ENCODE measurements at places on chromosomes 4 and X.

DNA sequence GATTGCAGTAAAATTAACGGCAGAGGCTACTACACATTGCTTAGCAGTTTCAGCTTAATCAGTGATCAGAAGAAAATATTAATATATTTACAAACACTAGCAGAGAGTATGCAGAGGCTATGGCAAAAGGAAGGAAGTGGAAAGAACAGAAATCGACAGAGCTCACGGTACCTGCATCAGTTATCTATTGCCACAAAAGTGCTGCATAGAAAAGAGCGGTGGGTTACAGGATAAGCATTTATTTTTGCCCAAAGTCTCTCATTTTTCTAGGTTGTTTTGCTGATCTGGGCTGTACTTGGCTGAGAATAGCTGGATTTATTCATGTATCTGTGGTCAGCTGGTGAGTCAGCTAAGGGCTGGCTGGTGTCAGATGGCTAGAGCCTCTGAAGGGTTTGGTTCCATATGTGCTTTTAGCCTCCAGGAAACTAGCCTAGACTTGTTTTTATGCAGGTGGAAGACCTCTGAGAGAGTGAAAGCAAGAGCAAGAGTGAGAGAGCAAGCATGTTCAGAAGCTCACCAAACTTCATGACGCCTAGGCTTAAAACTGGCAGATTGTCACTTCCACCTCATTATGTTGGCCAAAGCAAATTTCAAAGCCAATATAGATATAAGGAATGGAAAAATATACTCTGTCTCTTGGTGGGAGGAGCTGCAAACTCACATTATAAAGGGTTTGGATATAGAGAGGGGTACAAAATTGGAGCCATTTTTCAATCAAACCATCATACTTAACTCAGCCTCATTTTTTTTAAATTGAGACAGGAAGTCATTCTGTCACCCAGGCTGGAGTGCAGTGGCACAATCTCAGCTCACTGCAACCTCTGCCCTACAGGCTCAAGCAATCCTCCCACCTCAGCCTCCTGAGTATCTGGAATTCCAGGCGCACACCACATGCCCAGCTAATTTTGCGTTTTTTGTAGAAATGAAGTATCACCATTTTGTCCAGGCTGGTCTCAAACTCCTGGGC, 153.2 kb upstream of the RPL34 start:
- DNase-seq, result no peak

DNA sequence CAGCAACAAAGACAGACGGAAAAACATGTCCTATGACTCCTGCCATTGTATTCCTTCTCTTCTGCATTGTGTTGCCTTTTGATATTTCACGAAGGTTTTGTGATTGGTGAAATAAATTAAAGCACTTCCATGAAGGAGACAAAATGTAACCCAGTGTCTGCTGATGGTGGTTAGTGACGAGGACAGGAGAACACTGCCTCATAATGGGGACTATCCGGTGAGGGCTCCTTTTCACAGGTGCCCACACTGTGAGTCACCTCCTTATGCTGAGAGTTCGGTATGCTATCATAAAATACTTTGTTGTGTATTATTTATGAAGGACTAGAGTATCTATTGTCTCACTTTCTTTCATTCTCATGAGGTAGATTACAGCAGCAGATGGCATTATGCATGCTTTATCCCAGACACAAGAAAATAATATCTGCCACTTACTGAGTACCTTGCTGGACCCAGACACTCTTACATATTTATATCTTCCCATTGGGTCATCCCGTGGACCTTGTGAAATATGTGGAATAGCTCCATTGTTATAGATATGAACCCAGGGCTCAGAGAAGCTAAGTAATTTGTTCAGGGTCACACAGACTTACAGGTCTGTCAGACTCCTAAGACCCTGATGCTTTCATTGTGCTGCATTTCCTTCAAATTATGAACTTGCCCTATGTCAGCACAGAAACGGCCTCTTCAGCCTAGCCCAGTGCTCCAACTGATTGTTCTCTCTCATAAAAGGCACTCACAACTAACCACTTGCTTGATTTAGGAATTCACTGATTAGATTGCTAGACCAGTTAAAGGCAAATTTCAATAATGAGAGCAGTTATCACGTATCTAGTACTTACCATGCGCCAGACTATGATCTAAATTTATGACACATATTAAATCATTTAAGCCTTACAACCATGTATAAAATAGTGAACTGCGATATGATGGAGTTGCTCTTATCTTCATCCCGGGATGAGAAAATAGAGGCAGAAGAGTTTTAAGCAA, 31.2 kb downstream of the PLS3 start:
- DNase-seq, result no peak

DNA sequence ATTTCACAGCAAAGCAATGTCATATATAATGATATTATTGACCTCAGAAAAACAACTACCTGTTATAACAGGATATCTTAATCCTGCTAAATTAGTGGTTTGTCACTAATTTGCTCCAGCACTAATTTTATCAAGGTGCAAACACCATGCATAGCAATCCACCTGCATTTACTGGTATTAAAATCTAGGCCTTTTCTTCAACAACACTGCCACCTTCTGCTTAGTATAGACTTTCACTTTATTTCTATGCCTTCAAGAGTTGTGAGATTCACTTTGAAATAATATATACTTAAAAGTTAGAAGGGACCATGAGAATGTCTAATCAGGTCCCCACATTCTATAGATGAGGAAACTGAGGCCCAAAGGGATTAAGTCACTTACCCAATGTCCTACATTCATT, 82.1 kb upstream of the IQCM start:
- no peak for DNase-seq

GRCh38 chr4:167274351-167274750, 40.1 kb upstream of the SPOCK3 start:
- DNase-seq, result no peak

GRCh38 chr4:67568820-67569219, 10.3 kb downstream of the STAP1 start:
- DNase-seq, result no peak

DNA sequence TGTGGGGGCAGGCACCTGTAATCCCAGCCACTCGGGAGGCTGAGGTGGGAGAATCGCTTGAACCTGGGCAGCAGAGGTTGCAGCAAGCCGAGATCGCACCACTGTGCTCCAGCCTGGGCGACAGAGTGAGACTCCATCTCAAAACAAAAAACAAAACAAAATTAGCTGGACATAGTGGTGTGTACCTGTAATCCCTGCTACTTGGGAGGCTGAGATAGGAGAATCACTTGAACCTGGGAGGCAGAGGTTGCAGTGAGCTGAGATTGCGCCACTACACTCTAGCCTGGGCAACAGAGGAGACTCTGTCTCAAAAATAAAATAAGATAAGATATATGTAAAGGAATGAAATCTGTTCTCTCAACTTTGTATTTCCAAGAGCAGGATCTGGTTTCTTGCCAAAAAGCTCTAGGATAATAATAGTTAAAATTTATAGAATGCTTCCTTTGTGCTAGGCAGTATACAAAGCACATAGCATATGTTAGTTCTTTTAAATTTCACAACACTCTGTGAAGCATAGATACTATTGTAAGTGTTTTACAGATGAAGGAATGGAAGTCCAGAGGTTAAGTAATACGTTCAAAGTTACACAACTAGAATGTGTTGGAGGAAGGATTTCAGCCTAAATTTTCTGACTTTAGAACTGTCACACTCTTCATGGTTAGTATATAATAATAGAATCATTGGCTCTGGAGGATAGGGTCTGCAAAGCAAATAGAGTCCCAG, 10.3 kb downstream of the MRPL1 start:
- DNase-seq, result no peak

DNA sequence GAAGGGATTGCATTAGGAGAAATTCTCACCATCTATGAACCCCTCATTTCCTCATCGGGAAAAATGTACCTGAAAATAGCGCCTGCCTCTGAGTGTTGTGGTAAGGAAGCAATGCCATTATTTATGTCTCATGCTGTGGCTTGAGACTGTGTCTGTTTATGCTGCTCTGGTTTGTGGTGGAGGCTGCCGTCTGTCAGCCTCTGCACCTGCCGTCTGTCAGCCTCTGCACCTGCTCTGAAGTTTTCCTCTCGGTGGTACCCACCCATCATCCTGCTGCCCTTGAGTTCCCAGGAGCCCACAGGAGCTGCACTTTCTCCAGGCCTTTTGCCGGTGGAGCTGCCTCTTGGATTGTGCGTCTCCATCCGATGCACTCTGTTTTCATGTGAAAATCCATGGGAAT, 68.5 kb upstream of the PPP2R3B start:
- no peak for DNase-seq

GRCh38 chrX:149274516-149275105, 230.5 kb downstream of the IDS start:
- no peak for DNase-seq

DNA sequence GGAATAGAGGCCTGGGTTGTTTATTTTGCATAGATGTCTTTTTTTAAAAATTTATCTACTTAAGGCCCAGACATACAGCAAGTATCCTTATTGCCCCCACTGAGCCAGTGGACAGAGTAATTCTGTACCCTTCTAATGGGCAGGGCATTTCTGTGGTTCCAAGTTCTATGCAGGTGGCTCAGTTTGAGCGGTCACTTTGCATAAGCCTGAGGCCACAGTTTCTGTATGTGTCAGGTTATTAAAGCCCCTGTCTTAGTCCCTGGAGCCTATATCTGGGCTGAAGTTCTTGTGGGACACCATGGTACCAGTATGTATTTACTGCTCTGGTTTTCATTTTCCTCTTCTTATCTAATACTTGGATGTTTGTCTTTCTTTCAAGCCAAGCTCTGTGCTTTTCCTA, 168.8 kb downstream of the MID1IP1 start:
- no peak for DNase-seq

DNA sequence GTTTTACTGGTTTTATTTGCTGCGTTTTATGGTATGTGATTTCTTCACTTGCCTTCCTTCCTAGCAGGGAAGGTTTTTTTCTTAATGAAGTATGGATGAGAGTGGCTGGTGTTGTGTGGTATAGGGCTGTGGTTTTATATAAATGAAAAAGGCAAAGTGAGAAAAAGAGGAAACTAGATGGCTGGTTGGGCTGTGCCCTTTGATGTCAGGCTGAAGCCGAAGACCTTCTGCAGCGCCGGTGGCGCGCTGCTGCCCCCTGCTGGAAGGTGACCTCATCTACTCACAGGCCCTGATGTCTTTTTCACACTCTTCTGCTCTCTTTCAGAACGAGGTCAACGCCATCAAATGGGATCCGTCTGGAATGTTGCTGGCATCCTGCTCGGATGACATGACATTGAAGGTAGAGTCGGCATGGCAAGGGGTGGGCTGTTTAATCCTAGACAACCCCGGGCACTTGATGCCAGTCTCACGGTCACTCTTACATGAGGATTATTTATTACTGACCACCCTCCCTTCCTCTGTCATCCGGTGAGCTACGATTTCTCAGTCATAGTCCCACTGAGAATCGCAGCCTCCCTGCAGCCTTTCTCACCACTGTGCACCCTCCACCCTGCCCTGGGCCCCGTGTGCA, 56.6 kb downstream of the GPR143 start:
- peak; percentile 54 for DNase-seq

GRCh38 chr4:86934771-86935565, at the start of gene AFF1:
TSS of gene AFF1 (plus strand) at chr4:86935011. CDS start at chr4:86948534, 13,523 bp downstream.
- DNase-seq, result peak; percentile 85

DNA sequence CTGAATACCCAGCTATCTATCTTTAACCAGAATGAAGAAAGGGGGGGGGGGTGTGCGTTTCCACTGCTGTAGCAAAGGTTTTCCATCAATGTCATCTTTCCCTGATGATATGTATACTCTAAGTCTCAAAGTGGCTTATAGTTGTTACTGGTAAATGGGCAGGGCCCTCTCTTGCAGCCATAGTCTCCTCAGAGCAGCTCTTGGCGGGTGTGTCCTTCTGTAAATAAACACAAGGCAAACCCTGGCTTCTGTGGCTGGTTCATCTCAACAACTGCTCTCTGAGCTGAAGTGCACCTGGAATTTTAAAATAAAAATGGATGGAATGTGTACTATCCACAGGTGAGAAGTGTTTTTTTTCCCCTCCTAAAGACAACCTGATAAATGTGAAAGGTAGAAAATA, 57.5 kb upstream of the SCML1 start:
- DNase-seq, result no peak

GRCh38 chrX:7059214-7059838, 88.2 kb upstream of the STS start:
- no peak for DNase-seq

DNA sequence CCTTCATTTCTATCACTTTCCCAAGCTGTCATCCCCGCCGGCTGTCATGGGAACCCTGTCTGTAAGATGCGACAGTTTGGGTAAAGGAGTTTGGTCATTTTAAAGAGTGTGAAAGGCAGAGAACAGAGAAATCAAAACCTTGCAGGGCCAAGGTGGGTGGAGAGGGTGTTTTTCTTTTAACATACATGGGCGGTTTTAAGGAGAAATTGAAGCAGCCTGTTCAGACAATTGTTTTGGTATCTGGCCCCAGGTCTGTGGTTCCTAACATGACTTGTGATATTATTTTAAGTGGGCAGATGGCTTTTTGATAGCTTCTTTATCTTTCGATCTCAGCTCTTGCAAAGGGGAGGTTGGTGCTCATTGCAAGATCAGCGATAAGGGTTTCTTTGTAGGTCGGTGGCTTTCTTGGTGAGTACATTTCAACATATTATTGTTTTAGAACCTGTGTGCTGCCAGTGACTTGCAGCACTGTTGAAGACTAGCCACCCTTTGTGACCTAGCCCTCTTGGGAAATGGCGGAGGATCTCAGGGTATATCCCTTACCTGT, 3.7 kb downstream of the PPP1R3F start:
- peak; percentile 42 for DNase-seq

GRCh38 chrX:2638279-2638678, 52.8 kb upstream of the CD99 start:
- no peak for DNase-seq

All from T-helper 22 cell (primary cell).